HuH-7 (cell line): ENCODE measurements at places on chromosomes 13 and 19.

DNA sequence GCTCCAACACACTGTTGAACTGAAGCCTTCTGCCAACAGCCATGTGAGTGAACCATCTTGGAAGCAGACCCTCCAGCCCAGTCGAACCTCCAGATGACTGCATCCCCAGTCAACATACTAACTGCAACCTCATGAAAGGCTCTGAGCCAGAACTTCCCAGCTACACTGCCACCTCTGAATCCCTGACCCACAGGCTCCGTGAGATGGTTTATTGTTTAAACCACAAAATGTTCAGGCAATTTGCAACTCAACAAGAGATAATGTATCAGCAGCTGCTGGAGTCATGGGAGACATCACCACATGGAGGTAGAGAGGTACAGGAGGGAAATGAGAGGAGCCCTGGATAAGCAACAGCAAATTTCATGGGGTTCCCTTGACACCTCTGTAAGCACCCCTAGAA is 266.4 kb upstream of the NBEA start:
- no peak for DNase-seq

DNA sequence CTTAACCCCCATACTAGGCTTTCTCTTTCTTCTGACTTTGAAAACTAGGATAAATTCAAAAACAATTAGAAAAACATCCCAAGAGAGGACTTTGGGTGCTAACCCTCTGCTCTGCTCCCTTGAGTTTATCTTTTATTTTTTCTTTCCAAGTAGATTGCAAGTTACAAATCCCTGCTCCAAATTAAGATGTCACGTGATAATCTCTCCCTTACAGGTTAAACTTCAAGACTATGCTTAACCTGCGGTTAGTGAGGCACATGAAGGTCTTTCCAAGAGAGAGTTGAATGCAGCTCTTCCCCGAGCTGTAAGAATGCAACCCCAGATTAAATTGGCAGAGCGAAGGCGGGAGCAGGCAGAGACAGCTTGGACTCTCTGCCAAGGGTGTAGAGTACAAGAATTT is 12.2 kb upstream of the ZNF507 start:
- no peak for DNase-seq

GRCh38 chr13:81846771-81847170 is 1505.8 kb upstream of the SPRY2 start:
- no peak for DNase-seq

DNA sequence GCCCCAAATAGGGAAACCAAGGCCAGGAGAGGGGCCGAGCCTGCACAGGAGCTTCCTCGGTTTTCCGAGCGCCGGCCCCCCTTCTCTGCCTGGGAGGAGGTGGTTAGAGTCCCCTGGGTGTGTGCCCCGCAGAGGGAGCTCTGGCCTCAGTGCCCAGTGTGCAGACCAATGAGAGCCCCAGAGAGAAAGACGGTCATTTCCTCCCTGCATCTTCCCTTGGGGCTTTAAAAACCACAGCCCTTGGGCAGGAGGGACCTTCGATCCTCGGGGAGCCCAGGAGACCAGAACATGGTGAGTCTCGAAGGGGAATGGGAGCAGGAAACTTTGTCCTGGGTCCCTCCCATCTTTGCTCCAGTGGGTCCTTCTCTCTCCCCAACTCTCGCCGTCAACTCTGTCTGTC is at the start of gene C5AR1:
C5AR1 (plus strand) TSS at position 254 of the 400 bp plus-strand sequence; CDS start at position 289, 35 bp downstream.
- DNase-seq: no peak

- no peak for DNase-seq
Measured at GRCh38 chr13:28528848-28529247, 33.9 kb upstream of the FLT1 start.

- DNase-seq: no peak
Measured at GRCh38 chr19:5672708-5673459, 7.4 kb downstream of the MICOS13 start.

GRCh38 chr19:16382775-16383543 is 58.3 kb downstream of the KLF2 start:
- peak; percentile 95 for DNase-seq

DNA sequence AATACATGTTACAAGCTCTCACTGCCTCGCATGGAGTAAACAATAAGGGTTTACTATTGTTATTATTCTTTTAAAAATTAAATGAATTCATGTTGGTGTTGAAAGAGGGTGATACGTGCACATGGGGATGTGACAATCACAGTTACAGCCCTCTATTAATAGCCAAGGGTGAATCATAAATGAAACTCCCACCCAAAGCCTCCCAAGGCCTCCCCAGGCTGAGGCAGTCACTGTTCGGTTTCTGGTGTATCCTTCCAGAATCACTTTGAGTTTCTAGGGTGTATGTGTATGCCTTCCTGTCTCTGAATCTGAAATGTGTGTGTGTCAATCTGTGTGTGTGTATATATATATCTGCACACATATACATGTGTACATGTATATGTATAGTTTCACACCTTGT is 73.4 kb downstream of the AKAP11 start:
- DNase-seq: no peak

- peak; percentile 76 for DNase-seq
Measured at GRCh38 chr19:7674010-7675005, 2.6 kb upstream of the MCEMP1 start.

GRCh38 chr19:18895038-18895823 is 727 bp downstream of the CERS1 start:
- peak; percentile 100 for DNase-seq

DNA sequence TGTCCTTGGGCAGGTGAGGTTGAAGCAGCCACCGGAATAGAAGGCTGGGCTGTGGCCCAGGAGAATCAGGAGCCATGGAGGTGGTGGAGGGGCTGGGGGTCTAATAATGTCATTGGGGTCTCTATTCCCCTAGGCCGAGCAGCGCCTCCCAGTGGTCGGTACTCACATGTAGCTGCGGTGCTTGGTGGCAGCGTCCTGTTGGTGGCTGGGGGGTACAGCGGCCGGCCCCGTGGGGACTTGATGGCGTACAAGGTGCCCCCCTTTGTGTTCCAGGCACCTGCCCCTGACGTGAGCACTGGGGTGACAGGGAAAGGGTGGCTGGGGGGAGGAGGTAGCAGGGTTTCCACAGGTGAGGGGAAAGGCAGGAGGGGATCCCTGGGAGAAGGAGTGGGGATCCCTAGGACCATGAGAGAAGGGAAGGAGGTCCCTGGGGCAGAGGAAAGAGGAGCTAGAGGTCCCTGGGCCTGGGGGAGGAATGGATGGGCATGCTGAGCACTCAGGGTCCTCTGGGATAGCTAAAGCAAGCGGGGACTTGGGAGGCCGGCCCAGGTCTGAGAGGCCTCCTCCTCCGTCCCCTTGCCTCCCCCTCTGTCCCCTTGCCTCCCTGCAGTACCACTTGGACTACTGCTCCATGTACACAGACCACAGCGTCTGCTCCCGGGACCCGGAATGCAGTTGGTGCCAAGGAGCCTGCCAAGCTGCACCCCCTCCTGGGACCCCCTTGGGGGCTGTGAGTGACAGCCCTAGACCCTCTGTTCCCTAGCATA is 18.1 kb downstream of the MEGF8 start:
- DNase-seq: no peak

GRCh38 chr19:47210689-47211316 is 20.2 kb downstream of the BBC3 start:
- peak; percentile 70 for DNase-seq

DNA sequence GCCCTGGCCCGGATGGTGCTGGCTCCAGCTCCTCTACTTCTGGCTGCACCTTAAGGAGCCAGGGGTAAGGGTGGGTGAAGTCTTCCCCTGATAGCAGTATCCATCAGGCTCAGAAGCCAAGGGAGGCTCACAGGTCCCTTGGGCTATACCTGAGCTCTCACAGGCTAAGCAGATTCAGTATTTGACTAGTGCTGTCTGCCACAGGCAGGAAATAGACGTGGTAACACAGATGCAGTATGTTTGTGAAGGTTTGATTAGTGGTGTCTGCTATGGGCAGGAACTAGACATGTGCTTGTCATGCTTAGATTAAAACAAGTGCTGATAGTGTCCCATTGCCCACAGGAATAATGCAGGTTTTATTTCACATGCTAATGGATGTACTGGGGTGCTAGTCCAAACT is 4.0 kb downstream of the SYT5 start:
- no peak for DNase-seq

DNA sequence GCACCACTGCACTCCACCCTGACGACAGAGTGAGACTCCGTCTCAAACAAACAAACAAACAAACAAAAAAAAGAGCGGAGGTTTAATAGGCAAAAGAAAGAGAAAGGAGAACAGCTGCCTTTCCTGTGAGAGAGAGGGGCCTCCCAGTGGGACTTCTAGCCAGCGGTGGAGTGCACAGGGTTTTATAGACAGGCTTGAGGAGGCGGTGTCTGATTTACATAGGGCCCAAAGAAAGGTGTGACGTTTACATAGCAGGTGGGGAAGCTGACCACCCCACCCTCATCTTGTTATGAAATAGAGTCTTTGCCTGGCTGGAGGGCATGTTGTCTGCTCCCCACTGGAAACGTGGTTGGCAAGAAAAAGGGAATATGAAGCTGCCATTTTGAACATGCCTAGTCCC is 106.0 kb upstream of the CSNK1A1L start:
- DNase-seq: no peak

DNA sequence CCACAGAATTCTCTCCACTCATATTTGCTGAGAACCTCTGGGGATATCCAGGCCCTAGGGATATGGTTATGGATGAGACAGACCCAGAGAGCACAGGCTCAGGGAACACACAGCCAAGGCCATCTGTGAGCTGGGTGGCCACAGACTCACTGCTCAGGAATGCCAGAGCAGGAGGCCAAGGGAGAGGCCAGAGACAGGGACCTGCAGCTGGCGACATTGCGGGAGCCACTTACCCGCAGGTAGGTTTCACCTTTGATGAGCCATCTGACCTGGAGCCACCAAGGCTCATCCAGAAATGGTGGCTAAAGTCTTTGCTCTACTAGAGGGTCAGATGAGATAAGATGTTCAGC is 29.4 kb downstream of the CCNE1 start:
- no peak for DNase-seq

- no peak for DNase-seq
Measured at GRCh38 chr13:58085819-58086218, 454.3 kb downstream of the PCDH17 start.

GRCh38 chr13:102993348-102993747 is 72.9 kb downstream of the SLC10A2 start:
- DNase-seq: no peak

DNA sequence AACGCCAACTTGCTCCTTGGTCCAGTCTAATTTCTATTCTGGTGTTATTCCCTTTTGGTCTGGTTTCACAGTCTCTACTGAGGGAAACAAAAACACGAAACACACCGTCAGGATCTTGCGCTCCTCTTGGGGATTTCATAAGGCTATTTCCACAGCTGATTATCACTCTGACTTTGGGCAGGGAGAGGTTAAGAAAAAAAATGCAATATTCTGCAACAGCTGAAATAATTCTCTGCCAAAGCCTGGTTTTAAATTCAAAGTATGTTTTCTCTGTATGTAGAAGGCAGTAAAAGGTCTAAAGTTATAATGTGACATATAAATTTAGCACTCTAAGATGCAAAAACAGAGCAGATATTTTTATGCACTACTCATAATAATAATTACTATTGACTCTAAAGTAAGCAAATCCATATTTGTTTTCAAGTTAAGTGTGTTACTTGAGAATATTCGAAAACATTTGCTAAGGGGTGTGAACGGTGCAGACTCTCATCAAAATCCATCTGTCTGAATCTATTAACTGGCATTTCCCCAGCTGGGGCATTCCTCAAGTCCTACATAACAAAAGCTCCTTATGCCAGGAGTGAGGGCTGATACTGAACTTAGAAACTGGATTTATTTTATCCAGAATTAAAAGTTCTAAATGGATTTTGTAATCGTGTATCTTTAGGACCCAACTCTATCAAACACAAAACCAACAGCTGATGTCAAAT is 38.4 kb upstream of the STARD13 start:
- no peak for DNase-seq

GRCh38 chr13:79245937-79246577 is 160.0 kb downstream of the RBM26 start:
- no peak for DNase-seq

DNA sequence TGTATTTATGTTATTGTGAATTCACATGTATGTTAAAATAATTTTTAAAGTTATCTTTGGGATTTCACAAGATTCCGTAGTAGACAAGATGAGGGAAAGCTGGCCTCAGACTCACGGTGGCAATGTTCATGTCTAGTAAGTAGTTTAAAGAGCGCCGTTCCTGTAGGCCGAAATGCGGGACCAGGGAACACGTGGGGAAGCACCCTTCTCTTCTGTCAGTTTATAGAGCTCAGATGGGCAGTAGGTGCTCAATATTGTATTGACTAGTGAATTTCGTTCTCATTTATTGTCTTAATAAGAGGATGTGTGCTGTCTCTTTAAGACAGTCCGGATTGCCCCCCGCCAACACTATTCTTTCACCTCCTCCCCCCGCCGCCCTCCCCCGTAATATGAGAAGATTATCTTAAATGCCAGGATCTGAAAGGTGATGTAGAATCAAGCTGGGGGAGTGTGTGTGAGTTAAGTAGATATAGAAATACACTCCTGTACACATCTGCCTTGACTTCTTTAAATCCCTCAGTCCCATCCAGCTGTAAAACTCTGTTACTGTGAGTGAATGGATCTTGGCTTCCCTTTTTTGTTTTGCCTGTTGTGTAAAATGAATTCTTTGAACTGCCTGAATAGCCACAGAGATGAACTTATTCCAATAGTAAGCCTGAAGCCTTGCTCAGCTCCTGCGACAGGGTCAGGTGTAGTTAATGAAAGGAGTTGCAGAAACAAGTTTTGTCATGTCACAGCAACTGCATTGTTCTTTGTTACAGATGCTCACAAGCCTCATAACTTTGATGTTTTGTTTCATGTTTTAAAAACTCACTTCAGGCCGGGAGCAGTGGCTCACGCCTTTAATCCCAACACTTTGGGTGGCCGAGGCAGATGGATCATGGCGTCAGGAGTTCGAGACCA is 1.3 kb downstream of the LAMP1 start:
- no peak for DNase-seq

GRCh38 chr13:33543631-33544265 is 258.2 kb upstream of the STARD13 start:
- no peak for DNase-seq

DNA sequence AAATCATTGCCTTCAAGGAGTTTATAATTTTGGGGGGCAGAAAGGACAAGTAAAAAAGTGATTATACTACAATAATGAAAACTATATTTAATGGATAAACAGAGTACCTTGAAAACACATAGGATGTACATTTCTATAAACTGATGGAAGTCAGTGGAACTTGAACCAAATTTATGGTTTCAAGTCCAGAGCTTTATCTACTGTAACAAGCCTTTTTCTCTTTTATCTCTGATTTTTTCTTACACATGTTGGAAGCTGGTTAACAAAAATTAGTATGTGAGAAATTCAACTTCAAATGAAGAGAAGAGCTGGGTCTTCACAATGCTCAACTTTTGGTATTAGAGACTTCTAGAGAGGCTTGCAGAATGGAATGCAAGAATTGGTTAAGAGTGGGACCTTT is 393.6 kb downstream of the LMO7 start:
- no peak for DNase-seq

DNA sequence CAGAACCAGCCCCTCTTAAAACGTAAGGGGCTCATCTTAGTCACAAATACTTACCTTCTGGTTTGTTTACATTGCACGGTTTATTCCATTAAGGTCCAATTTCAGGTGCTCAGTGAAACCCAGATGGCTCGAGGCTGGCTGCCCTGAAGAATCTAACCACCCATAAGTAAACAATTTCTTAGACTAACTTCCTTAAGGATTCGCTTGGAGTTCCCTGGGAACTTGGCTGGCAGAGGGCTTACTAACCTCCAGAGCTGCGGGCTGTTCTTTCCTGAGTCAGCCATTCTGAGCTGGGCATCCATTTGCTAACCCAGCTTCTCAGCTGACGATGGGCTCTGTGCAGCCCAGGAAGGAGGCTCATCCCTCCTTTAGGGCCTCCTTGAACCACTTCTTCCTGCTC is 262.1 kb downstream of the FGF9 start:
- no peak for DNase-seq

- no peak for DNase-seq
Measured at GRCh38 chr19:29172302-29172701, 40.6 kb downstream of the UQCRFS1 start.

GRCh38 chr19:18257503-18258470 is 16.5 kb downstream of the IQCN start:
- no peak for DNase-seq
